ENCODE measurements at places on chromosomes 2 and 18. TPM values are rescaled to one million over a fixed set of nuclear protein-coding genes. Genes with fewer than 3 reads are reported as not detected.

DNA sequence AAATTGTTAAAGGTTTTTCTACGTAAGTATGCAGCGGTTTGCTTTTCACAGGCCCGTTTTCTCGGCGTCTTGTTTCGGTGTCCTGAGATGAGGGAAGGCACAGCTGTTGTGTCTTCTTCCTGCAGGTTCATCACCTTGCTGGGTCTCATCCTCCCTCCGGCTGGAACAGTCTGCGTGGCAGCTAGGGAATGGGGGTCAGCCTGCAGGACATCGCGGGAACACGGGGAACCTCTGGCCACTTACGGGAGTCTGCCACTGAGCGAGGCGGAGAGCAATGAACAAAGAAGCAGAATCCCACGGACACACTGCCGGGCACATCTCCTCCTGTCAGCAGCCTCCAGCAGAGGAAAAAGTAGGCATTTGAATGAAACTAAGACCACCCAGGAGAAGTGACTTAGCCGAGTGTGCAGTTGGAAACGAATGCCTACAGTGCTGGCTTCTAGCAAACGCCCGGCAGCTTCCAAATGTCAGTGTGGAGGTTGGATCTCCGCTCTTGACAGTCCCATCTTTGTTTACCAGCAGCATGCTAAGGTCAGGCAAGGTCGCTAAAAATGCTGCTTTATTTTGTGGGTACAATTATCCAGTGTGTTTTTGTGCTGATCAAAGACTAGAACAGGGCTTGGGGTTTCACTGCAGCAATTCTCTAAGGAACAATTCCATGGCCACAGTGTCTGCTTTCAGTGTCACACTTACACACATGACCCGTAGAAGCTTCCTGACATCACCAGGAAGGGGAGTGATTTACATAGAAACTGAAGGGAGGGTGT is 109.8 kb upstream of the SEC11C start:
- DNase-seq = no peak

The KCNK3 gene
- 9.2 TPM for total RNA-seq

- no peak for DNase-seq
Measured at GRCh38 chr18:50372743-50373142, 2.1 kb upstream of the SKA1 start.

The KCNE4 gene
- 9.1 TPM for total RNA-seq

DNA sequence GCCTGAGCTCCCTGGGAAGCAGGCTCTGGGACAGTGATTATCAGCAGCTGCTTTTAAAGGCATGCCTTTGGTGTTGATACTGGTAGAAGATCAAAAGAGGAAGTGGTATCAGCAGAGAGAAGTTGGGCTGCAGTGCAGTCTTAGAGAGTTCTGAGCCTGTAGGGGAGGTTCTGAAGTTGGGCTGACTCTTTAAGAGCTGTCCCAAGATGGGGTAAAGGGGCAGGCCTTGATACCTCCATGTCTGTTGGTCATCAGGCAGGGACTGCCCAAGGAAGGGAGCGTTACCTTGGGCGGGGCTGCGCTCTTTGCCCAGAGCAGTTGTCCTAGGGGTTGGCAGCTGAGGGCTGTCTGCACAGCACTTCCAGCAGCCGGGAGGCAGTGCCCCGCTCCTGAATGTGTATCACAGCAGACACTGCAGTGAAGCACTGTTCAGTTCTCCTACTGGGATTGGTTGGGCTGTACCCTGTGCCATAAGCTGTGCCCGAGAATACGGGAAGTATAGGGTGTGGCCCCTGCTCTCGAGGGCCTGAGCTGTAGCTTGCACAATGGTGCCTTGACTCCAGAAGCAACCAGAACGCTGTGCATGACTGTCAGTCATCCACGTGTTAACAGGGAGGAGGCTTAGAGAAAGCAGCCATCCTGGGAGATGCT is 177.0 kb downstream of the CTIF start:
- no peak for DNase-seq
